T-helper 2 cell treated with Interferon-gamma antibody and Interleukin-4, amounts not matched to agents 5 μg/mL and 100 μg/mL, for 36 hours (primary cell): ENCODE measurements at places on chromosomes 6 and 20.

DNA sequence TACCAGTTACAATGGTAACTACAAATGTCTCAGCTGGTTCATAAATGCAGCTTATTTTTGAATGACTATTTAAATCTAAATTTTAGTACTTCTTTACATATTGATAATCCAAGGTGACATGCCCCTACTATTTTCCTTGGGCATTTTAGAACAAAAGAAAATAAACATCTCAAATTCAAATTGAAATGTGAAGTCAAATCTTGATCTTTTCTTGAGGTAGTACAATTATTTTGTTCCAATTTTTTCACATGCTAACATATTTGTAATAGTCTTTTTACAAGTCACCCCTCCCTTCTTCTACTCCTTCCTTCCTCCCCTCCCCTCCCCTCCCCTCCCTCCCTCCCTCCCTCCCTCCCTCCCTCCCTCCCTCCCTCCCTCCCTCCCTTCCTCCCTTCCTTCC is 370.1 kb upstream of the MMS22L start:
- no peak for DNase-seq

- no peak for DNase-seq
These were observed 26.9 kb upstream of the MAPRE1 start for GRCh38 chr20:32792731-32793458.

DNA sequence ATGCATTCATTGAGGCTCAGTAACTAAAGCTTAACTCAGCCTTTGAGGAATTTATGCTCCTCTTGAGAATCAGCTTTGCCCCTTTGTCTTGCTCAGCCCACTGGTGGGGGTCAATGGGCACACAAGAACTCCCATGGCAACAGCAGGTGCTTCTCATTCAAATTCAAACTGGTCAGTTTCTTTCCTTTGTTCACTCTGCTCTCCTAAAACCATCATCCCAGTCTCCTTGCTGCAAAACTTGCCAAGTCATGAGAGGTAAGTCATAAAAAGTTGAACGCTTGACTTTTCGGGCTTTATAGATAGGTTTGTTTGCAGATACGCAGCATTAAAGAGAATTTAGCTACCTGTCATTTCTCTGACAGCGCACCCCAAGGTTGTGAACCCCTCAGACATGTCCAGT is 146.8 kb downstream of the TFAP2A start:
- DNase-seq, result no peak

- DNase-seq, result no peak
These were observed 4.5 kb downstream of the ACSS1 start for GRCh38 chr20:25053255-25054031.

DNA sequence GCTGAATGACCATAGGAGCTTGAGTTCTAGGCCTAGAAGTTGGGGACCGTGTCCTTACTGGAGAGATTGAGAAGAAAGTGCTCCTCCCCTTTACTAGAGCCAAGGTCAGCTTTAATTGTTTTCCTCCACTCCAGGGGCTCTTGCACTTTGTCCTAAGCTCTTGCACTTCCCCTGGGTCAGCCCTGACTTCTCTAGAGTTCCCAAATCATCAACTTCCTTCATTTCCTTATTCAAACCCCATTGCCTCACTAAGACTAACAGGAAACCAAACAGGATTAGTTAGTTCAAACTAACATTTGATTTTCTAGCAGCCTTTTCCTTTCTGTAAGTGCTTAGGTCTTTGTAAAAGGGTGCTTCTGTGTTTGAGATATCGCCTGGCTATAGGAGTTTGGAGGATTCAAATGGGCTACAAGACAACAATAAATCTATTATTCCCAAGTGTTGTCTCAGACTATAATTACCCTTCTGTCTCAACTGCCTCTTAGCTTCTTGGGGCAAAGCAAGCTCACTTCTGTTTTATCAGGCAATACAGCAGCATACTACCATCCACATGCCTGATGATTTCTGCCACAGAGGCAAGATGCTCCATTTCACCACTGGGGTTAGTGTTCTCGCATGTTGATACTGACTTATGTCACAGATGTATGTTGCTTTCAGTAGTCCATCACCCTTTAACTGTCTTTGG is 12.8 kb upstream of the DTNBP1 start:
- no peak for DNase-seq

GRCh38 chr6:130931683-130932082 is 104.5 kb downstream of the SMLR1 start:
- DNase-seq, result no peak

- DNase-seq, result no peak
These were observed 21.4 kb upstream of the NT5E start for GRCh38 chr6:85428486-85428885.

DNA sequence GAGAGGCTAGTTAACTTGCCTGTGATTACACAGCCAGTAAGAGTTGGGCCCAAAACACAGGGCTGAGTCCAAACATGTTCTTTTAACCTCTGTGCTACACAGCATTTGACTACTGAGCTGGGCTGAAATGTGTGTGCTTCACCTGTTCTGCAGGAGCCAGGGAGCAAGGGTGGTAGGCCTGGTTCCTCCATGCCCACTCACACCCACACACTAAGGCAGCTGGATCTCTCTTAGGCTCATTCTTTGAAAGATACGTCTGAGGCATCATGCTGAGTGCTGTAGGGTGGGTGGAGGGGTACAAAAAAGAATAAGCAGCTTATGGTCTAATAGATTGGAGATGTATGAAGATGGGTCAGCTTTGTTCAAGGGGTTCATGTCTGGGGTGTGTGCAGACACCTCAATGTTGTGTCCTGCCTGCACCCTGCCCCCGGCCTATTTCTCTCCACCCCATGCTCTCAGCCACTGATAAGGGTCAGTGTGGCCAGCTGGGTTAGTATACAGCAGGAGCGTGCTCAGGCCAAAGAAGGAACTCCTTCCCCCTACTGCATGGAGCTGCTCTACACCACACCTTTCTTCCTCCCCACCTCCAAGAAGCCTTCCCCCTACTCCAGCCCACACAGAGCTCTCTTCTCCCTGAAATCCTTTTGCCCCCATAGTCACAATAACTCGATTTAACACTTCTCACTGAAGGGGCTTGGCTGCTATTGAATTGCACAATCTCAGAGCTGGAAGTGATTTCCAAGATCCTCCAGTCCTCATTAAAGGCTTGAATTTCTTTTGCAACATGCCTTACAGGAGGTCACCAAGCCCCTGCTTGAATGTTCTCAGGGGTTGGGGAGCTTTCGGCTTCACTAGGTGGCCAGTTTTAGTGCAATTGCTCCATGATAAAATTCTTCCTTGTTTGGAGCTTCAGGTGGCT is 3.4 kb downstream of the PPP2R5D start:
- no peak for DNase-seq

- DNase-seq, result no peak
These were observed 22.1 kb upstream of the SNTA1 start for GRCh38 chr20:33465481-33466302.

DNA sequence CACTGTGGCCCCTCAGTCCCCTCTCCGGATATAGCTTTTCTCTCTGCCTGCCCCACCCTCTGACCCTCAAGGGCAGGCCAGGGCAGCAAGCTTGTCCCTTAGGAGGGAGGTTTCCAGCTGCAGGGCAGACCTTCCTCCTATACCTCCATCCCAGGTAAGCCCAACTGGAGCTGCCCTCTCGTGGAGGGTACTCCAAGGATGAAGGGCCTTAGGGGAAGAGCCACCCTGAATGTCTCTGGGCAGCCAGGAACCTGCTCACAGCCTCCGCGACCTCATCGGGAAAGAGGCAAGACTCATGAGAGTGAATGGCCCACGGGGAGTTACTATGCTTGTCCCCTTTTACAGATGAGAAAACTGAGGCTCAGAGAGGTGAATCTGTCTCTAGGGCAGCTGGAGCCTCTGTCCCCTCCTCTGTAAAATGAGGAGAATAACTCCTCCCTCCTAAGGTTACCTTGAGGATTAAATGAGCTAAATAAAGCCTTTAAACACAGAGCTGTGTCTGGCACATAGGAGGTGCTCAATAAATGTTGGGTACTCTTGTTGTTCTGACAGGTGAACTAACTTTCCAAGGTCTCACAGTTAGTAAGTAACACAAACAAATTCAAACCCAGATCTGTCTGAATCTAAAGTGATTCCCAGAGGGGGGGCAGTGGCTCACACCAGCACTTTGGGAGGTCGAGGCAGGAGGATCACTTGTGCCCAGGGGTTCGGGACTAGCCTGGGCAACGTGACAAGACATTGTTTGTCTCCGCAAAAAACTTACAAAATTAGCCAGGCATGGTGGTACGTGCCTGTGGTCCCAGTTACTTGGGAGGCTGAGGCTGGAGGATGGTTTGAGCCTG is 12.1 kb downstream of the SRXN1 start:
- DNase-seq, result no peak

DNA sequence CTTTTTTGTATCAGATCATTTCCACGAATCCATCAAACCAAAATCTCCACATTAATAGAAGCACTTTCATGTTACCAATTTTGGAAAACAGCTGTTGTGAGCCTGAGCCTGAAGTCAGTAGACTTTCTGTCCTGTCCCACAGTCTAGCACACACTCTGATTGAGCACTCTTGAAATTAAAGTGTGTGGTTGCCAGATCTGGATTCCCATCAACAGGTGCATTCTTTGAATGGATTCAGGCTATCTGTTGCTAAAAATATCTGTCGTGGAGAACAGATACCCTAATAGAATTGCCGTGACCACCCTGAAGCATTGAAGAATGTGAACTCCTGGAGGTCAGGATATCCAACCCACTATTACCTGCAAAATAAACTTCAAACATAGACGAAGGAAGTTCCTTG is 73.3 kb downstream of the TFAP2A start:
- no peak for DNase-seq

DNA sequence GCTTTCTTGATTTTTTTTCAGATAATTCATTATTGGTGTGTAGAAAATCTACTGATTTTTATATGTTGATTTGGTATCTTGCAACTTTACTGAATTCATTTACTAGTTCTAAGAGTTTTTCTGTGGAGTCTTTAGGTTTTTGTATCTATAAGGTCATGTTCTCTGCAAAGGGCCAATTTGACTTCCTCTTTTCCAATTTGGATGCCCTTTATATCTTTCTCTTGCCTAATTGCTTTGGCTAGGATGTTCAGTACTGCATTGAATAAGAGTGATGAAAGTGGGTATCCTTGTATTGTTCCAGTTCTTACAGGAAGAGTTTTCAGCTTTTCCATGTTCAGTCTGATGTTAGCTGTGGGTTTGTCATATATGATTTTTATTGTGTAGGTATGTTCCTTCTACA is 14.4 kb upstream of the NKX2-4 start:
- DNase-seq, result no peak

DNA sequence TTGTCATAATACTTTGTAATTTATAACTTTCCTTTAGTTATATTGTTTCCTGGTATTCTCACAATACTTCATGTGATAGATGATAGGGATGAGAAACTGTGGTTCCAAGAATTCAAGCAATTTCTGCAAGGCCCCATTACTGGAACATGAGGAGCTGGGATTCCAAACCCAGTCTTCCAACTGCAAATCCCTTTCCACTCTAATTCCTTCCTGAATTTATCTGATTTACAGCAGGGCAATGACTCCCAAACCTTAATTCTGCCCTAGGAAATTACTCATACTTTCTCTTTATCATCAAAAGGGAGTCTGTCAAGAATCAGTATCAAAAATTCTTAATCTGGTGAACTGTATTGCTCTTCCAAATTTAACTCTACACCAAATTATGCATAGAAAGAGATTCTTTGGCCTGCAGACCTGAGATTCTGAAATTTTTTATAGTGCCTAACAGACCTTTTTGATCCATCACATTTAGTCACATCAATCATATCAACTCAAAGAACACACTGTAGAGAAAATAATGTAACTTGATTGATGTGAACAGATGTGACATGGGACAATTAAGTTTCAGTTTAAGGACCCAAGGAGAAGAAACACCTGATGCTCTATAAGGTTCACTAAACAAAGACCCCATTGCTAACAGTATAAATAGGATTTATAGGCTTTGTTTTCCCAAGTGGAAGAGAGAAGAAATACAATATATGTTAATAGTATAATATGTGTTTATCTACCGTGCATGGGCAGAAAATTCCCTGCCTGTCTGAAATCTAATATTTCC is 41.5 kb upstream of the GJA1 start:
- DNase-seq, result no peak

DNA sequence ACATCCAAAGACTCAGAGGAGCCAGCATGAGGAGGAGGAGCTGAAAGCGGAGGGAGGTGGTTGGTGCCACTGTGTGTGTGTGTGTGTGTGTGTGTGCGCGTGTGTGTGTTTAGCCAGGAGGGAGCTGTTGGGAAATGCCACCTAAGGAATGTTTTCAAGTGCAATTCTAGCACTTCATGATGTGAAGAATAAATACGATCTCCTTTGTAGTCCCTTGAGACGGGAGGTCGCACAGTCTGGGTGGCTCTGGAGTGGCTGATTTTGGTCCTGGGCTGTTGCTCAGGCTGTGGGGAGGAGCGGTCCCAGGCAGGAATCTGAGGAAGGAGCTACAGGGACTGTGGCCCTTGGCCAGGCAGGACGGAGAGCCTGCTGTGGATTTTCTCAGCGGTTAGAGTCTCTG is 93.7 kb downstream of the PPP1R14C start:
- DNase-seq, result no peak

DNA sequence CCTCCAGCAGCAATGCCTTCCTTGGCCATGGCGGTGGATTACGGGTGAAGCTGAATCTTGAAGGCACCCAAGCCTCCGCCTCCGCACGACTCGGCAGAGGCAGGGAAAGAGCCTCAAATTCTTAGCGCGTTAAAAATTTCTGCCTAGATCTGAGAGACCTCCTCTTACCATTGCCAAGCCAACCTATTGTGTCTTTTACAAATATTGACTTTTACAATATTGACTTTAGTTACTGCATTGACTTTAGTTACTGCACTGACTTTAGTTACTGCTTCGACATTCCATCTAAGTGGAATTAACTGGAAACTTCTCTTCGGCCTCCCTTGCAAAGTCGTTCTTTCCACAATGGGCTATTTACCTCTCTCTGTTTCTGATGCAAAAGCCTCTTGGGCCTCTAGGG is 13.8 kb upstream of the AKAP12 start:
- no peak for DNase-seq

GRCh38 chr6:113476937-113477839 is 380.0 kb upstream of the MARCKS start:
- DNase-seq, result no peak

GRCh38 chr20:16606468-16607070 is 33.3 kb upstream of the KIF16B start:
- DNase-seq, result no peak

GRCh38 chr6:113293423-113293740 is 563.8 kb upstream of the MARCKS start:
- DNase-seq, result no peak

DNA sequence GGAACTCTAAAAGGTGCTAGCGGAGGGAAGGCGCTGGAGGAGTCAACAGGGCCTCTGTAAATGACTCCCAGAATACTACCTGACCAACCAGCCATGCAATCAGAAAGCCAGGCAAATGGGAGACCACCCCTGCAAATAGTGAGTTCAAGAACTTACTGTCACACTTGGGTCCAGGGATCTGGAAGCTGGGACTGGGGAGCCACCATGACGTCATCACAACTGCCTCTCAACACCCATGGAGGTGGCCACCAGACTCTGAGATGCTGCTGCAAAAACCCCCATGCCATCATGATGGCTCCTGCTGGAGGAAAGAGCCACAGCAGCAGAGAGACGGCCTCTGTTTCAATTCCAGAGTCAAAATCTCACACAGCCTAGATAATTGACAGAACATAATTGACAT is 8.5 kb upstream of the PDYN start:
- no peak for DNase-seq
